ENCODE measurements at places on chromosomes 12 and 14. TPM values are rescaled to one million over a fixed set of nuclear protein-coding genes. Genes with fewer than 3 reads are reported as not detected.

The RHEBL1 gene
- 0.52 TPM for polyA plus RNA-seq

The IL23A gene
- not detected for polyA plus RNA-seq

The OTX2 gene
- not detected for polyA plus RNA-seq

The CNTN1 gene
- polyA plus RNA-seq = 6.3 TPM

The ANKS1B gene
- 1.7 TPM for polyA plus RNA-seq

The FLVCR2 gene
- polyA plus RNA-seq = 7.1 TPM

The KRT83 gene
- polyA plus RNA-seq = not detected

The SLC6A15 gene
- not detected for polyA plus RNA-seq

The EFS gene
- polyA plus RNA-seq = 5.6 TPM

The TAS2R42 gene
- not detected for polyA plus RNA-seq

DNA sequence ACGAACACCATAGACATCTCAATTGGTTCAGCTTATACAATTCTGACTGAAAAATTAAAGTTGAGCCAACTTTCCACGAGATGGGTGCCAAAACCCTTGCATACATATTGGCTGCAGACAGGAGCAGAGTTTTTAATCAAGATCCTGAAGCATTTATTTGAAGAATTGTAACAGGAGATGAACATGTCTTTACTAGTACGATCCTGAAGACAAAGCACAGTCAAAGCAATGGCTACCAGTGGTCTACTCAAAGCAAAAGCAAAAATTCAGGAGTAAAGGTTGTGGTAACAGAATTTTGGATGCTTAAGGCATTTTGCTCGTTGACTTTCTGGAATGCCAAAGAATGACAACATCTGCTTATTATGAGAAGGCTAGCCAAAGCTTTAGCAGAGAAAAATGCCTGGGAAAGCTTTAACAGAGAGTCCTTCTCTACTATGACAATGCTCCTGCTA lies 20.7 kb downstream of the ZDHHC17 start:
- peak; percentile 20 for DNase-seq

DNA sequence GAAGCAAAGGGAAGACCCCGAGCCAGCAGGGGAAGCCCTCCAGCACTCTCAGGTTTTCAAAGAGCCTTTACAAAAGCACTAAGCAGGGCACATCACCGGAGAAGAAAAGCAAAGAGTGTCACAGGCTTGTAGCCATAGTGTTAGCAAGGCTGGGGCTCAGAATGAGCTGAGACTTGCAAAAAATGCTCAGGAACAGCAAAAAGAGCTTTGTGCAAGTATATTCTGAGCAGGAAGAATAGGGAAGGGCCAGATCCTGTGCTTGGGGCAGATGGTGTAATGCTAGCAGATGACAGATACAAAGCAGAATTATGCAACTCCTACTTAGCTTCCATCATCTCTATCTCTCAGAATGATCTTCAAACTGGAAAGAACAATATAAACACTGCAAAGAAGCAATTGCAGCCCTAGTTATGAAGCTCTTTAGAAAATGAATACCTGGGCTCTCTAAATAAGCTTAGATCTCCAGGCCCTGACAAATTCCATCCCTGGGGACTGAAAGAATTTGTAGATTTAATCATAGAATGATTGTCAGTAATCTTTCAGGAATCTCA lies 23.7 kb upstream of the PARP11 start:
- DNase-seq = no peak

DNA sequence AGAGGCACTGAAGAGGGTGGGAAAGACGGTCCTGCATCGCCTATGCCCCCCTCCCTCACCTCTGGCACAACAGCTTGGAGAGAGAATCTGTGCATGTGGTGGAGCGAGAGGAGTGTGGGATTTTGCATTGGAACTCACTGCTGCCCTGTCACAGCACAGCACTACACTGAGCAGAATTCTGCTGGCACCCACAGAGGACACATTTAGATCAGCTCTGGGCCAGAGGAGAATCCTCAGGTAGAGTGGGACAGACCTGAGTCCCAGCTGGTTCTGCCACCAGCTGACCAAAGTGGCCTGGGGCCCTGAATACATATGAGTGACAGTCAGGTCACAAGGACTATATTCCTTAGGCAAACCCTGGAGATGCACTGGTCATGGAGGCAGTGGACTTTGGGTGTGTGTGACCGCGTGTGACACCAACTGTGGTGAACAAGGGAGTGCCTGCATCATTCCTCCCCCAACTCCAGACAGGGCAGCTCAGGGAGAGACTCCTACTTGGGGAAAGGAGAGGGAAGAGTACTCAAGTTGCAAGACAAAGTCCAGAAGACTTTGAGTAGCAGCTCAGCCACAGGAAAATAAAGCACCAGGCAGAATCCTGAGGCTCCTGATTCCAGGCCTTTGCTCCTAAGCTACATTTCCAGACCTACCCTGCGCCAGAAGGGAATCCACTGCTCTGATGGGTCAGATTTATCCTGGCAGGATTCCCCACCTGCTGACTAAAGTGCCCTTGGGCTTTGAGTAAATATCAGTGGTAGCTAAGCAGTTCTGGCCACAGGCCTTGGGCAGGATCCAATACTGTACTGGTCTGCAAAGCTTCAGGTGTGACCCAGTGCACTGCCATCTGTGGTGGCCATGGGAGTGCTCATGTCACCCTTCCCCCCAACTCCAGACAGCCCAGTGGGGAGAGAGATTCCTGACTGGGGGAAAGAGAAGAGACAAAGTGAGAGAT lies 10.6 kb upstream of the ACOT1 start:
- no peak for DNase-seq

GRCh38 chr14:36816481-36816880 lies 154.8 kb downstream of the PAX9 start:
- DNase-seq = no peak

- no peak for DNase-seq
These were observed 142.1 kb downstream of the ANO4 start for GRCh38 chr12:100936661-100937060.

DNA sequence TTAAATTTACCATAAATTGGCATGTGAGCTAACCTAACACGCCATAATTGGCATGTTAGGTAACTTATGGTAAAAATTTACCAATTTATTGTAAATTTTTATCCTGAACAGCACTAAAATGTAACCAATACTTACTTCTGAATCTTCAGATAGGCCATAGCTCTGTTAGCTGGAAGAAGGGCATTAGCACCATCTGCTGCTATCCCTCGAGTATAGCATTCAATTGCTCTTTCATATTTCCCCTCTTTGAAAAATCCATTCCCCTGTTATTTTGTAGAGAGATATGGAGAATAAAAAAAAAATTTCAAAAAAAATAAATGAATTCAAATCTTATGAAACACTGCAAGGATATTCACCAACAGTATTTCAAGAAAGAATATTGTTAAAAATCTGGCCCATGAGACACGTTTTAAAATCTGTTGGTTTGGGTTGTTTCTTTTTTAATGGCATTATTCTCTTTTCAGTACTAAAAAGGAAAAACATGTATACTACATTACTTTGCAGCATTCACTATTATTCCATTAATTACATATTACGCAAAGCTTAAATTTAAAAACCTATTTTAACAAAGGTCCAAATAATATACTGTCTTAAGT lies 19.1 kb downstream of the RPAP3 start:
- no peak for DNase-seq

DNA sequence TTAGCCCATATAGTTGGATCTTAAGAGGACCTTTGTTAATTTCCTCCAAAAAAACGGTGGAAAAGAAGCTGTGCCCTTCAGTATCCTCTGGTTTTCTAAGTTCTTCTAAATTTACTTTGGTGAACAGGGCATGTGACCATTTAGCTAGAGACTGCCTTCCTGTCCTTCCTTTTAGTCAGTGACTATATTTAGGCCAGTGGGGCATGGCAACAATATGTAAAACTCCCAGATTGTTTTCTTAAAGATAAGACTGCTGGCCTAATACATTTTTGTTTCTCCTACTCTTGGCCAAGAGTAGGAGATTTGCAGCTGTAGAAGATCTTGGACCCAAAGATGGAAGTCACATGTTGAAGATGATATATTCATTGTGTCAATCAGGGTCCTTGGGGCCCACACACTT lies 325.1 kb upstream of the DCN start:
- DNase-seq = no peak

DNA sequence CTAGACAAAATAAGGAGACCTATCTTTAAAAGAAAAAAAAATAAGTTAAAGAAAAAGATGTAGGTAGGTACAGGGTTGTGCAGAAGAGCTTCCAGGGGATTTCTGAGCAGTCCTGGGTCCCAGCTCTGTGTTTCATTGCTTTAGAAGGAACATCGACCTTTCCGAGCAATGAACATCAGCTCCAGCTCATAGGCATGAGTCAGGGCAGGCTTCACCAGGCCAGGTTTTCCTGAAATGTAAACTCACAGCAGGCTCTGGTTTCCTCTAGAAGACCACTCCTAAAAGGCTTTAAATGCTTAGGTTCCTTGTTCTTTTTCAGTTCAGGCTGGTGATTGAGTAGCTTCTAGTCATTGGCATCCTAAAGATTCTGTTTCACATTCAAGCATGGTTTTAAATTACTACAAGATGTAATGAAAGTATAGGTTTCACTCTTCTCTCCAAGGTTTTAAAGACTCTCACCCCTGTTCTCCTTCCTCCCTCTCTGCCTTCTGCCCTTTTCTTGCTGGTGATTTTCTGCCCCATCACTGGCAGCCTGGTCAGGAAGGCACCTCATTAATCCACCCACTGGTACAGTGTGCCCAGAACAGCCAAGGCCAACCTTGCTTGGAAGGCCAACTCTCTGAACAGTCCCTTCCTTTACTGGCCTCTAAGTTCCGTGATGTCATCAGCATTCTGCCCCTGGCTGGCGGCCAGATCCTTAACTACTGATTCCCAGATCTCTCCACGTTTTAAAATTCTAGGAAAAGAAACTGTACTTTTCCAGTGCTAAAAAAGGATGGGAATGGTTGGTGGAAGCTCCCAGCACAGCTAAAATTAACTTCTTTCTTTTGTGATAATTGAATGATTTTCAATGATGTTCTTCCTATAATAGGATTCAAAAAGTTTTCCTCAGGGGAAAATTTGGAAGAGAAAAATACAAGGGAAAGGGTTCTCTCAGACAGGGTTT lies 109.4 kb upstream of the HIF1A start:
- DNase-seq = peak; percentile 53

GRCh38 chr12:88052686-88053085 lies 23.5 kb upstream of the C12orf50 start:
- peak; percentile 23 for DNase-seq

- DNase-seq = no peak
These were observed 158.6 kb upstream of the PARP11 start for GRCh38 chr12:4031703-4032291.

DNA sequence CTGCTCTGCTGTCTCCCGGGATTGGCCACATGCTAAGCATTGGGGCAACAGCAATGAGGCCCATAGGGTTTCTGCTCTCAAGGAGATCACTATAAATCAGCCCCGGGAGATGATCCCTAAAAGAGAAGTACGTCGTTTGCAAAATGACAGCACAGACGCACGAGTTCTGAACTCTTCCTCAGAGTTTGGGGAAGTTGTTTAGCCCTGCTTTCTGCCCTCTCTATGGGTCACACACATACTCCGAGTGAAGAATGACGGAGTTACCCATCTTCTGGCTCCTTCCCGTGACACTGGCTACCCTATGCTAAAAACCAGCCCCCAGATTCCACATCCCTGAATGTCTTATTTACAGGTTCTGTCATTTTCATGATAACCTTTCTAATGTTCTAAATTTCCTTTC lies 258.0 kb upstream of the PLEKHG7 start:
- DNase-seq = no peak

- no peak for DNase-seq
These were observed 36.3 kb upstream of the SINHCAF start for GRCh38 chr12:31362115-31362758.

DNA sequence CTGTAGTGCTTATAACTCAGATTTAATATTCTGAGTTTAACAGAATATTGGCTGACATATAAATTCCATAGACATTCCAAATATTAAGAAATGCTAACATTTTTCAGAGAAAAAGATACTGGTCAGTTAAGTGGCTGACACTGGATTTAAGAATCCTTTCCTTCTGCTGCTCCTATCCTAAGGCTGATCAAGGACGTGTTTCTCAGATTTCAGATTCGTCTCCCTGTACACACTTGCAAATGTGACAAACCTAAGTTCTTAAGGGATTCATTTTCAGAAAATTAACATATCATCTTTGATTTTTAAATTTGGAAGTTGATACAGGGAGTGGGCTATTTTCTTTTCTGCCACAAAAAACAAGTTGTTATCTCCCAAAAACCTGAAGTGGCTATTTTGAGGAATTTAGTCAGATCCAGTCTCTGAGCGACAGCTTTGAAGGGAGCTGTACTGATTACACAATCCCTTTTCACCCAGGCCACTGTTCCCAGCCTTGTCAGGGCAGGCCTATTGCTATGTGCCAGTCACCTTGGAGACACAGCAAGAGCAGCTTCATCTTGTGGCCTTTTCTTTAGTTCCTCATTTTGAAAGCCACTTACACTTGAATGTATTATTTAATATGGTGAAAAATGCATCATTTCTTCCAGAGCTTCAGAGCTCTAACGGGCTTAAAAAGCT lies 370.6 kb downstream of the KCNH5 start:
- no peak for DNase-seq

DNA sequence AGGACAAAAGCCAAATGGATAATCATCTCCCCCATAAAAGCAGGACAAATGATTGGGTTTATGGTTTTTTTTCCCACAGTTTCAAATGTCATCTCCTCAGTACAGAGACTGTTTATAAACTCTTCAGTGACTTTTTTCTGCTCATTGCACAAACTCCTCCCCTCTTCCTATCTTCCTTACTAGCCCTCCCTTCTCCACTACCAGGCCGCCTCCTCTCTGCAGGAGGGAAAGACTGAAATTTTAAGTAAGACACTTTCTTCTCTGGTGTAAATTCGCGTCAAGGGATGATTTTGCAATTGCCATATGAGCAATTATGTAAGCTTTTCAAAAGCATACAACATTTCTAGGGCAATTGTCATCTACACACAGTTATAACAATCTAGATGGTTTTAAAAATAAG lies 37.0 kb downstream of the BTG1 start:
- DNase-seq = peak; percentile 38

GRCh38 chr12:72681028-72681427 lies 408.9 kb downstream of the TRHDE start:
- no peak for DNase-seq

DNA sequence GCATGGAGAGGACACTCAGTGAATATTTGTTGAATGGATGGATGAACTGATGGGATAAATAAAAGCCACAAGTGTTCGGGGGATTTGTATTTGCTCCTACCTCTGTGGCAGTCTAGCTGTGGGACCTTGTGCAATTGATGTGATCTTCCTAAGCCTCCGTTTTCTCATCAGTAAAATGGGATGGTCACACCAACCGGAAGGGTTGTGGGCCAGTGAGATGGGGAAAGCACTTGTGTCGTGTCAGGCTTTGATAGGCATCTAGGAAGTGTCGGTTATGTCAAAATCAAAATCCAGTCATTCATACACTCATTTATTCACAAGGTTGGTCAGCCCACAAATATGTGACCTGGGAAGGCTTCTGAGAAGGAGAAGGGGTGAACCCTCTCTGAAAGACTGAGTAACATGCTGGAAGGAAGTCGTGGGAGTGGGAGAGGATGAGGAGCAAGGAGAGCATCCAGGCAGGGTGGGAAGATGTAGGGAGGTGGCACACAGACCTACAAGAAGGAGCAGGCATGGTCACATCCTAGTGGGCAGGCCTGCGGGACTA lies 7.8 kb upstream of the SERPINA9 start:
- no peak for DNase-seq

DNA sequence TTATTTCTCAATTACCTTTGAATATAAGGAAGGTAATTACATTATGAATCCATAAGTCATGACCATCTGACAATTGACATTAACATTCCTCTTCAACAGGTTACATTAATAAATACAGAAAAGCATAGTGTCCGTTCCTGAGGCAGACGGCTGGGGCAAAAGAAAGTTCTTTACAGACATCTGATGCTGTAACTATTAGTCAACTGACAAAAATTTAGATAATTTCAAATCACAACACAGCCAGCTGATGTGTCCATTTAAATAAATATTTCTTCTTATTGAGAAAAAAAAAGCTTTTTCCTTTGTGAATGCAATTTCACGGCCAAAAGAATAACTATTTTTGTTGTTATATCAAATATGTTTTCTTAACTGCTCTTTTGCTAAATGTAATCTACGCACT lies 9.2 kb upstream of the PYROXD1 start:
- DNase-seq = no peak

Measured in kidney (tissue), 22 donors.